ENCODE measurements at places on chromosomes 5 and 9.

GRCh38 chr5:9739135-9739534 lies 109.0 kb upstream of the TAS2R1 start:
- DNase-seq = no peak

GRCh38 chr5:79227484-79228025 lies 8.4 kb upstream of the JMY start:
- DNase-seq = no peak

DNA sequence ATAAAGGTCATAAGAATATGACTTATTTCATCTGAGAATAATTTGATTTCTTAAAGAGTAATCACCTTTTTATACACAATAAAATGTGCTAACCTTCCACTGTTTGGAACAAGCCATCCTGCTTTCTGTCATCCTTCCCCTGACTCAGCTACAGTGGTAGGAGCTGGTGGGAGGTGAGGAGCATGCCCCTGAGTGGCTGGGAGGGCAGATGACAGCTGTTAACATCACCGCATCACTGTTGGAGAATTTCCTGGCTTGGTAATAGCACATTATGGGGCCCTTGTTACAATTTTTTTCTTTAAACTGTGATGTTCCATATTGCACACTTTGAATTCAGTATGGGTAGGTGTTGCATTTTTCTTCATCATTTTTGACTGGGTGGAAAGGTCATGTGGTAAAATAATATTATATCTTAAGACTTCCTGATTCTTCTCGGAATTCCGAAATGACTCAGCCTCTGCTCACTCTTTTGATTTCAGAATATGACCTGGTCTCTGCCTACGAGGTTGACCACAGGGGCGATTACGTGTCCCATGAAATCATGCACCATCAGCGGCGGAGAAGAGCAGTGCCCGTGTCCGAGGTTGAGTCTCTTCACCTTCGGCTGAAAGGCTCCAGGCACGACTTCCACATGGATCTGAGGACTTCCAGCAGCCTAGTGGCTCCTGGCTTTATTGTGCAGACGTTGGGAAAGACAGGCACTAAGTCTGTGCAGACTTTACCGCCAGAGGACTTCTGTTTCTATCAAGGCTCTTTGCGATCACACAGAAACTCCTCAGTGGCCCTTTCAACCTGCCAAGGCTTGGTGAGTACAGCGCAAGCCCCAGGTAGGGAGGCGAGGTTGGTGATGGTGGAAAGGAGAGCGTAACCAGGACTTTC lies 5.8 kb downstream of the ADAMTS16 start:
- no peak for DNase-seq

DNA sequence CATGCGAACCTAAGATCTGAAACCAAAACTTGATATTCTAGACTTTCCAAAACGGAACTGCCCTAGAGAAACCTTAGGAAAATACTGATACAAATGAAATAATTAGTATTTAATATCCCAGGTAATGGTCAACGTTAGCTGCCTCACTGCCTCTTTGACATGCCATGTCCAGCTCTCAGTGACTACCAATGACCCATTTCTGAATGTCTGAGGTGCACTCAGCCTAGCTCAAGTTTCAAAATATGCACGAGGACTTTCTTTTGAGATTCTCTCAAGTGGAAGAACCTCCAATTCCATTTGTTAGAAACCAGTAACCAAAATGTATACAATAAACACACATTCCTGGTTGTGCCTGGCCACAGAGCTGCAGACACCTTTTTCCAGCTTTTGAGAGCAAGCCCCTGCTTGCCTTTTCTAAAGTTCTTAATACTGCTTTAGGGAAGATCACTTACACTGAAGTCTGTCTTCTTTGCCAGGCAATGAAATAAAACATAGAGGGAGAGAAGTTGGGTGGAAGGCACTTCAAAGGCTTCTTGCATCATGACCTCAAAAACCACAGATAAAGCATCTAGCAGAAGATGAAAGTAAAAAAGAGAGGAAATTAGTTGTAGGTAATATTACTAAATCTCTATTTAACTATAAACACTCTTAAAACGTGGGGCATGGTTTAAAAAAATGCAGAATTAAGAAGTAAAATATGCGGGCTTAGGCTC lies 87.9 kb downstream of the MRPS27 start:
- DNase-seq = no peak

- no peak for DNase-seq
Measured at GRCh38 chr9:123281659-123282350, 13.4 kb upstream of the STRBP start.
